ENCODE measurements at places on chromosomes 6 and 20.
A peak's percentile ranks its signal among the peaks of the same experiment; 100 is the strongest.

DNA sequence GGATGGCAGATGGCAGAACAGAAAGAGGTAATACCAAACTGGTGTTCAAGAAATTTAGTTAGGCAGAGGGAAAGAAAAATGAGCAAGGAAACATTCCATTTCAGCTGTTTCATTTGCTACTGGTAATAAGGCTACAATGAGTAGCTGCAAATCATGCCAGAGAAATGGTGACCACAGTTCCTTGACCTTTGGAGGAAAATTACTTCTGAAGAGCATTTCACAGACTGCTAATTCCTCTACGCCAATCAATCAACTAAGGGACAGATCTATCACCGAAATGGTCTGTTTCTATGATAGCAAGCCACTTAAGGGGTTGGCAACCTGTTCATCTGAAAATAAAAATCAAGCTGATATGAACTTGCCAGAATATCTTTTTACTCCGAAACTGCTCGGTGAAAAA lies 119.5 kb downstream of the PTPRK start:
- DNase-seq: no peak

- no peak for DNase-seq
Measured at GRCh38 chr6:33846226-33846625, 42.4 kb upstream of the MLN start.

- no peak for DNase-seq
Measured at GRCh38 chr6:134519465-134519864, 201.6 kb upstream of the SGK1 start.

GRCh38 chr6:83911278-83911677 lies 51.8 kb downstream of the CYB5R4 start:
- DNase-seq: no peak

DNA sequence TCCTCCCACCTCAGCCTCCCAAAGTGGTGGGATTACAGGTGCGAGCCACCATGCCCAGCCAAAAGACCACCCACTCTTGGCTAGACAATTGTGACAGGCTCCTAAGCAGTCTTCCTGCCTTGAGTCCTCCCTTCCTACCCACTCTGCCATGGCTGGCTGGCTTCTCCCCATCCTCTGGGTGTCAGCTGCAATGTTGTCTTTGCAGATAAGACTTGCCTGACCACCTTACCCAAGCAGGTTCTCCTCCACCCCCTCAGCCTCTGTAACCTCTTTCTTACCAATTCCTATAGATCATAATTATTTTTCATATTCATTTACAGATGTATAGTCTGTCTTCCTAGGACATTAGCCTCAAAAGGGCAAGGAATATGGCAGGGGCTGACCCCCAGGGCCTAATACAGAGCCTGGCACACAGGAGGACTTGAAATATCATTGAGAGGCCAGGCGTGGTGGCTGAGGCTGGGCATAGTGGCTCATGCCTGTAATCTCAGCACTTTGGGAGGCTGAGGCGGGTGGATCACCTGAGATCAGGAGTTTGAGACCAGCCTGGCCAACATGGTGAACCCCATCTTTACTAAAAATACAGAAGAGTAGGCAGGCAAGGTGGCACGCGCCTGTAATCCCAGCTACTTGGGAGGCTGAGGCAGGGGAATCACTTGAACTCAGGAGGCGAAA lies 28.7 kb upstream of the SPAG4 start:
- no peak for DNase-seq

DNA sequence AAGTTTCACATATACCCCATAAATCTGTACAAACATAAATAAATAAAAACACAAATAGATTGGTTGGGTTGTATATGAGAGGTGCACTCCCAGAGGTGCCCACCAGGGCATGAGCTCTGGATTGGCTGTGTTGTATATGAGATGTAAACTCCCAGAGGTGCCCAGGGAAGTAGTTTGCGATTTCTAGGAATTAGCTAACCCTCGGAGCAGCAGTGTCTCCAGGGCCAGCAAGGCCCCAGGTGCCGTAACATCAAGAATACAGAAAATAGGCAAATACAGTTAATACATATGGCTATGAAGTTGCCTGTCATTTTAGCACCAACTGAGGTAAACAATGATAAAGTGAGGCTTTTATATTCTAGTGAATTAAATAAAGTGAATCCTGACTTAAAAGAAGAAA lies 5.4 kb upstream of the GINM1 start:
- DNase-seq: peak; percentile 4

- no peak for DNase-seq
Measured at GRCh38 chr6:6470123-6470522, 118.4 kb upstream of the LY86 start.

- peak; percentile 23 for DNase-seq
Measured at GRCh38 chr6:111478749-111479148, 4.3 kb downstream of the REV3L start.

GRCh38 chr6:111601886-111602285 lies 3.8 kb downstream of the TRAF3IP2 start:
- no peak for DNase-seq

DNA sequence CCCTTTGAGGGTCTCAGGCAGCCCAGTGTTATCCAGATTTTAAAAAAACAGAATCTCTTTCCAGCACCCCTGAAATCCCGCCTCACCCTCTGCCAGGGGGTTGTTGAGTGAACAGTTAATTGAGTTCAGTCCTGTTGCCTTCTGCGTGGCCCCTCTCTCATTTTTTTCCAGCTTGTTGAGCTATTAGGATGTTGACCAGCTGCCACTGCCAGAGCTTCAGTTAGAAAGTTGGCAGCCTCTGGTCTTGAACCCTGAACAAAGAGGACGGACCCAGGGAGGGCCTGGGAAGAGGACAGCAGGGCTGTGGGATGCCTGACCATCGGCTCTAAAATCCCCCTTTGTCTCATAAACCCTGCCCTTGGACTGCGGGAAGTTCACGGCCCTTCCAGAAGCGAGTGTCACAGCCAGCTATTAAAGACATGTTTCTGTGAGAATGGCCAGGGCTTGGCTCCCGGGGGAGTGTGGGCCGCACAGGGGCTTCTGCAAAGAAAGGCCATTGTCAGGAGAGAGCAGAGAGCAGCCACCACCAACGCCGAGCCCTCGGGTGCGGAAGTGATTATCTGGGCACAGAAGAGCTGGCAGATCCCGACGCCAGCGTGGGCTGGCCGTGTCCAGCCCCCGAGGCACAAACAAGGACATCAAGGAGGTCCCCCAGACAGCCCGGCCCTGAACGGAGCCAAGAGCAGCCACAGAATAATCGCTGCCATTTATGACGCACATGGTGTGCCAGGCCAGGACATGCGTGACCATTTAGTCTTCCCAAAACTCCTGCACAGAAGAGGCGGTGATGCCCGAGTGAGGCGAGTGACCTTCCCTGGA lies 189.0 kb downstream of the ANKRD60 start:
- no peak for DNase-seq

DNA sequence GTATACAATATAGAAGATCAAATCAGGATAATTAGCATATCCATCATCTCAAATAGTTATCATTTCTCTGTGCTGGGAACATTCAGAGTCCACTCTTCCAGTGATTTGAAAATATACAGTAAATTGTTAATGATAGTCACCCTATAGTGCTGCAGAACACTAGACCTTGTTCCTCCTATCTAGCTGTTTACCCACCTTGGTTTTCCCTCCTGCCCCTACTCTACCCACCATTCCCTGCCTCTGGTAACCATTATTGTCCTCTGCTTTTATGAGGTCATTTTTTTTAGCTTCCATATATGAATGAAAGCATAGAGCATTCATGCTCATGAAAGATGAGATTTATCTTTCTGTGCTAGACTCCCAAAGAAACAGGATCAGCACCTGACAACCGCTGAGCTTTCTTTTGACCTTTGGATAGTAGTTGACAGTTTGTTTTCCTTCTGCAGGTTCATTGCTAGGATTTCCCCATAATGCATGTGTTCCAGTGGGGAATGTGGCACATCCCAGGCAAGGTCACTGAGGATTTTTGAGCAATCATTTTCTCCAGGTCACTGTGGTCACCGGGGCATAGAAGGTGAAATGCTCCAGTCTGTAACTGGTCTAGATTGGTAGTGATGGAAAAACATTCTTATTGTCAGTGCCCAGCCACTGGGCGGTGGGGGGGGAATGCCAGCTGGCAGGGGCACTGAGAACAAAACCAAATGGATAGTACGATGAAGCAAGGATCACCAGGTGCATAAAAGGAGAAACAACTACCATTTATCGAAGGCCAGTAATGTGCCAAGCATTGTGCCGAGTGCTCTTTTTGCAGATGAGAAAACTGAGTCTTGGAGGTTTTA lies 33.6 kb upstream of the BCAS1 start:
- DNase-seq: no peak

GRCh38 chr6:127115746-127116145 lies 2.7 kb upstream of the RSPO3 start:
- no peak for DNase-seq

- DNase-seq: no peak
Measured at GRCh38 chr20:2385026-2385425, 4.3 kb downstream of the TGM6 start.

DNA sequence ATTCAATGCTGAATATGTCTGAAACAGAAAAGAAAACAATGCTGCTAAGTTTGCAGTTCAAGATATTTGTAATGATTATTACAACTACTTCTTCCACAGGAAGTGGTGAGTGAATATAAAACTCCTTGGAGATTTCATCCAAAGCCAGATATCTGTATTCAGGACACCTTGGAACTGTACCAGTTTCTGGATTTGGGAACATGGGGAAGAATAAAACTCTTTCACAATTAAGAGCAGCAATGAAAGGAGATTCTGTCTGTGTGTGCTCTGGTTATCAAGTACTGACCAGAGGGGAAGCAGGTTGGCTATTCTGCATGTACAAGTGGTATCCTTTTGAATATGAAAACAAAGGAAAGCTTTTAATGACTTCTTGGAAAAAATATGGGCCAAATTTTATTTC lies 21.1 kb downstream of the ELOVL2 start:
- DNase-seq: no peak

DNA sequence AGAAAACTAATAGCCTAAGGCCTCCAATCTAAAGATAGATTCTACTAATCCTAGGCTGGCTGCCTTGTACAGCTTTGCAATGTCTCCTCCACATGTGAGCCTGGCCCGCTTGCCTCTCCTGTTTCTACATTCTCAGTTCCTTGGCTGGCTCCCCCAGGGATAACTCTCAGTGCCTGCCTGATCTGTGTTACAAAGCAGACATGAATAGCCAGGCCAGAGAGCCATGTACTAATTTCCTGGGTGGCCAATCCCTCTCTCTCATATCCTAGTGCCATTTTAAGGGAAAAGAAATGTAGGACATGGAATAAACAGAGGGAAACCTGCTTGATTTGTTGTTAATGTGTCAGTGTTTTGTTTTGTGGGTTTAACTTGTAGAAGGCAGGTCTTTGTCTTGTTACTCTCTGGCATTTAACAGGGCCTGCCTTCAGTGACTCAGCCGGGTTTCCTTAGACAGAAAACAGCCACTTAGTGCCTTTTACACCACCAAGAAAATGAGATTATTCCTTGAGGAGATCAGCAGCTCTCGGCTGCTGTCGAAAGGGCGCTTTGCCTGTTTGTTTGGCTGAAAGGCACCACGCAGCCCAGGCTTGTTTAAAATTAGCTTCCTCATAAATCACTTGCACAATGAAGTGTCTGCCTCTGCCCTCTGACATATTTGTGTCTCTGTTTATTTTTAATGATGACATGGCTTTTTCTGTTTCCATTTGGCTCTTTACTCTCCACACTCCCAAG lies 702.7 kb downstream of the MAFB start:
- no peak for DNase-seq

DNA sequence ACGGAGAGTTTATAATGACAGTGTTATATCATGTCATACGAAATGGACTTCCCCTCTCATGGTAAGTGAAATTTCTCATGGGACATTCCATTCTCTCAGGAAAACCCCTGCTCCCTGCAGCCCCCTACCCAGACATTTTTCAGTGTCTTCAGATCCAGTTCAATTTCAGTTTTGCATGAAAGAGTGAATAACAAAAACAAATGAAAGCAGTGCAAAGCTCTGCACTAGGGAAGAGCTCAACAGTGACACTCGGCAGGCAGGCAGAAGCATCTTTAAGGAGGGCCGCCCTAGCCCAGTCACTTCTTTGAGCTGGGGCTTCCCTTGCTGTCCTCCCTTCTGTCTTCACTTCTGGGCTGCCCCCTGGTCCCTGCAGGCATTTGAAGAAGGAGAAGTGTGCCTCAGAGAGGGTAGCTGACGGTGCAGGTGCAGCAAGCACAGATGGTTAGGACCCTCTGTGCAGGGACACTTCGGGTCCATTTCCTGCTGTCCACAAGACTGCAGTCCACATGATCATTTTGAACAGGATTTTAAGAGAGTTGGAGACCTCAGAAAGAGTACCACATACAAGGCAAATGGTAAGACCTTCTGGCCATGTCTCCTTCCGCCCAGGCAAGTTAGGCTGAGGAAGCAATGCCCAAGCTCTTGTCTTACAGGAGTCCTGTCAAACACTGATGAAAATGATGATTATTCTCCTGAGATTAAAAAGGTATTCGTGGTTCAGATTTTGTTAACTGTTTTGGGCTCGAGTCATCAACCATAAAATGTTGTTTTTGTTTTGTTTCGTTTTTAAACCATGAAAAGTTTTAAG lies 5.4 kb upstream of the DUSP22 start:
- DNase-seq: no peak

DNA sequence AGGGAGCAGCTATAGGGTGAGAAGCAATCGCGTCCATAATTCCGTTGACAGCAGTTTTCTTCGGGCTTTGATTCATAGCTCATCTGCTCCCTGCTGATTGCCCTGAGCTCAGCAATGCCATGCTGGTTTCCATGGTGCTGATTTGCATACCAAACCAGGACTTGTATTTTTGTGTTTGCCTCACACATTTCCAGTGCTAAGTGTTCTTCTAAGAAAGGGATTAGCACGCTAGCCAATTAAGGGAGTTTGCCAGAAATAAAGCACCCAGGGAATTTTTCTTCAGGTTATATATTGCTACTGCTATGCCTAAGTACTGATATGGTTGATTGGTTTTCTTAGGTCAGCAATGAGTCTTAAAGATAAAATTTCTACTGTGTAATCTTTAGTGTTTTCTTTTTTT lies 177.6 kb downstream of the PLCB1 start:
- DNase-seq: no peak

GRCh38 chr6:155504848-155505607 lies 49.4 kb upstream of the NOX3 start:
- DNase-seq: no peak

GRCh38 chr6:7996538-7997111 lies 67.6 kb downstream of the BLOC1S5 start:
- peak; percentile 86 for DNase-seq

DNA sequence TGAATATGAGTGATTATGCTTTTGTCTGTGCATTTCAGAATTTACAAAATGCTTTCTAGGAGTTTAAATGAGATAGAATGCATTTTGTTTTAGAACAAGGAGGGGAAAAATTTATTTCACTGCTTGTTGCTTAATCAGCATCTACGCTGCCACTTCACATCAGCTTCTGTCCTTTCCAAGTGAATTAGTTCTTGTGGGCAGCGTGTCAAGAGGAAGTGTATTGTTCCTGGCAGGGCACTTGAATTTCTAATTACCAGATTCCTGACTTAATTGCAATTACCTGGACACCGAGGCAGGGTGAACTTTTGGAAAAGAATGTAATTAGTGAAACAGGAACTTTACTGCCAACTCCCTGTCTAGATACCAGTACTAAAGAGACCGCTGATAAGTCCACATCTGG lies 263.5 kb downstream of the TMEM242 start:
- DNase-seq: no peak

- no peak for DNase-seq
Measured at GRCh38 chr6:98047164-98047563, 764.1 kb upstream of the MMS22L start.

- DNase-seq: no peak
Measured at GRCh38 chr6:82015043-82015442, 232.5 kb downstream of the IBTK start.
